ENCODE measurements at places on chromosomes 3 and 15.
A peak's percentile ranks its signal among the peaks of the same experiment; 100 is the strongest.

- DNase-seq: peak; percentile 66
Measured at GRCh38 chr3:102195198-102195948, 239.4 kb upstream of the ZPLD1 start.

GRCh38 chr3:140629357-140630137, 48.3 kb upstream of the TRIM42 start:
- DNase-seq: no peak

DNA sequence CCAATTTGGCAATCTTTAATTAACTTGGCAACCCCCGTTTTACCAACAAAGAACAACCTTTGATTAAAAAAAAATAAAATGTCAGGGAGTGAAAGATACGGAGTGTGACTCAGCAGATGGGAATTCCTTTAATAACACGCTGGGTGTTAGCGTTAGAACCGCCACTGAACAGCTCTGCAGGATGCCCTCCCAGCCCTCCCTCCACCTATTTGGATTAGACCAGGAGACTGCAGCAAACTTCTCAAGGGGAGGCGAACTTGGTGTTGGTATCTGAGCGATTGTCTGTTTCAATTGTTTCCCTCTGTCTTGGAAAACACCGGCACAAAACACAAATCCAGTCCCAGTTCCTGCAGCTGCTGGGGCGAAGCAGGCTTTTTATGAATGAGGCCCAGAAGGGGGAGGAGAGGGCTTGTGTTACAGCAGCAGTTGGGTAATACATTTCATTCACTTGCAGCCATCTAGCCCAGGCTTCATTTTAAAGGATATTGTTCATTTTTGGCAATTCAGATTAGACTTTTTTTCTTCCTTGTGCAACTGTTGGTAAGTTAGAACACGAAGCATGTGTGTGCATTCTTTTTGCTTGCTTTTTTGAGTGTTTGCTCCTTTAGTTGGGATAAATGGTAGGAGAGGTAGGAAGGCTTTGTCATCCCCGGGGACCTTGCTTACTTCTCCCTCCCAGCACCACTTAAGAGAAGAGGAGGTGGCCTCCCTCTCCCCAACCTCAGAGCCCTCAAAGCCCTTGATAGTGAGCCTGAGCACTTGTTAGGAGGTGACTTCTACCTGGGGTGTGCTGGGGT, 152.3 kb downstream of the IGF1R start:
- DNase-seq: peak; percentile 27

DNA sequence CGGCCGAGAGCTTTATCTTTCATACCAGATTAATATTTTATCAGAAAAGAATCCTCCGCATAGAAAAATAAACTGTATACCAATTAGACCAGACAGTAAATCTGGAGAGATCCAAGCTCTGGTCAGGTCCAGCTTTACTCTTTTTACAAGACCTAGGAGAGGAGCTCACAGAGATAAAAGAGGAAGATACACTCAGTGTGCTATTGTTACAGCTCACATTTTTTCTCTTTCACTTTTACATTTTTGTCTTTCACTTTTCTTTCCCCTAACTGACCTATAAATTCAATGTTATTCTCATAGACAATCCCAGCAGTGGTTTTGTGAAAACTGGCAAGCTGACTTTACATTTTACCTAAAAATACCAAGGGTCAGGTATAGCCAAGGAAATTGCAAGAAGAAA, 55.8 kb downstream of the GUCA1C start:
- no peak for DNase-seq

DNA sequence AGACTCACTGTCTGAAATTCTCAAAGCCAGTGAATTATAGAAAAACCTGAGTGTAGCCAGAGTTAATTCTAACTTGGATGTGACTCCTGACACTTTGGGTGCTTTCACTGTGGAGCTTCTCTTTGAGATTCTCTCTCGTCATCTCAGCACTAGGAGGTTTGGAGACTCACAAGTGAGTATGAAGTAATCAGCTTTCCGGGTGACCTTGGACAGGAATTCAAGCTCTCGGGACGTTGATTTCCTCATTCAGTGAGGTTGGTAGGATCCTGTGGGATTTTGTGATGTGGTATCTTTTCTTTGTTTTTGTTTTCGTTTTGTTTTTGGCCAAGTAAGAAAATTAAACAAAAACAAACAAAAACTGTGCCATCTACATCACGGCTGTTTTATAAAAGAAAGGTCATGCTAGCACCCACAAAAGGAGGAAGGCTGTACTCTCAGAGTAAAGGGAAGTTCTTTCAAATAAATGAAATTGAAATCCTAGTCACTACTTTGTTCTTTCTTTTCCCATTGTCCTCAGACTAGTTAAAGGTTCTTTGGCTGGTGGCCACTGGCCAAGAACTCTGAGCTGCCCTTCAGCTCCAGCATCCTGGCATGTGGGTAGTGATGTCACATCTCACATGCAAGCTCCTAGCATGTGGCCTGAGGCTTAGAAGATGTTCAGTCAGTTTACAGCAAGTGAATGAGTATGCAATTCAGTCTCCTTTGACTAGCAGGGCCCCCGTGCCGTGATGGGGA, 263.3 kb upstream of the TPM1 start:
- no peak for DNase-seq

DNA sequence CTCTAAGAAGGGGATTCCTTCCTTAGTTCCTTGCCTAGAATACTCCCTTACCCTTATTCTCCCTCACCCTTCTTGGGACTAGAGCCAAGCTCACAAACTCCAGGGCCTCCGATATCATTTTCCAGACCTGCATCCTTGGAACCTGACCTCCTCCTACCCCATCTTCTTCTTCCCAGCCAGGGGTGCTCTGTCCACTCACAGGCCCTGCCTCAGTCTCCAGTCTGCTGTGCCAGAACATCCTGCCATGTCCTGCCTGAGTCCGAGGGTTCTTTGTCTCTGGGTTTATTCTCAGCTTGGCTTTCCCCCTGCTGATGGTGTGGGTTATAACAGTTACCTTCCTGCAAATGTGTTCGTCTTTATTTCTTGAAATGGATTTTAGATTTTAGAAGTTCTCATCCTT, 59.9 kb upstream of the MCF2L2 start:
- DNase-seq: no peak

DNA sequence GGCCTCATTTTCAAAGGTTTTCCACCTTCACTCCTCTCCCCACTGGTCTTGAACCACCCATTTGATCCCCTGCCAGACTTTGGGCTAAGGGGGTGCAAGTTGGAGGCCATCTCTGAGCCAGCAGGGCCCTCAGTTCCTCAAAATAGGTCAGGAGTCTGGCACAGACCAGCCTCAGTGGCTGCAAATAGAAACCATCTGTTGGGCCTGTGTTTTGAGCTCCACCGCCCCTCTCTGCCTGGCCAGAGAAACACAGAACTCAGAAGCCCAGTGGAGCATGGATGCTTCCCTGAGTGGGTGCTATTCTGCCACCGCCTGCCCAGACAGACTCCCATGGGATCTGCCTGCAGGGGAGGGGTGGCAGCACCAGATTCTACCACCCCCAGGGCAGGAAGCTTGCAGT, 56.3 kb downstream of the CORO2B start:
- DNase-seq: no peak

- no peak for DNase-seq
Measured at GRCh38 chr15:52462806-52463360, 65.8 kb downstream of the MYO5A start.

- no peak for DNase-seq
Measured at GRCh38 chr3:173644086-173645082, 246.8 kb downstream of the NLGN1 start.

DNA sequence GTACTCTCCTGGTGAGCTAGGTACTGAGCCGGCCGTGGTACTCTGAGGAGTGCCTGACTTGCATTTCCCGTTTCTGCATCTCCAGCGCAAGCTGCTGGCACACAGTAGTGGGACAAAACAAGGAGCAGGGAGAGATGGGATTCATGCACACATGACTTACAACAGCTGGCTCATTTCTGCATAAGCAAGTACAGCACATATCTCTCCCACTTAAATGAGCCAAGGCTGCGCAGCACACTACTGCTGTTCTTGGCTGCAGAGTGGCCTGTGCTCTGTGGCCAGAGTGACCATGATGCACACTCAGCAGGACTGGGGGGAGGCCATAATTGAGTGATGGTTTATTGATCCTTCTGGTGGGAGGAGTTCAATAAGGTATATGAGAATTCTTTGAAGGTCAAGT, 59.2 kb upstream of the ABHD17C start:
- no peak for DNase-seq

DNA sequence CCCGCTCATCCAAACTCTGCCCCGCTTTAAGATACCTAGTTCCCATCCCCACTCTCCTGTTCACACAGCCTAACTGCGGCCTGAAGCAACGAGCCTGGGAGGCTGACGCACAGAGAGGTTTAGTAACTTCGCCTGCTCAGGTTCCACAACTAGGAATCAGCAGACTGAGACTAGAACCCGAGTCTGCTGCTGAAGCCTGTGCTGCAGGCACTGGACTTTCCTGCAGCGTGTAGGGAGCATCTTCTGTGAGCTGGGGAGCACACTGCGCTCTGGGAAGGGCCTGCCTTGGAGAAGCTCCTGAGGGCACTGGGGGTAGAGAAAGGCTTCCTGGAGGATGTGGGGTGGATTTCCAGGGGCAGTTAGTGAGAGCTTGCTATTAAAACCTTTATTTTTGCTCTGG, 4.8 kb upstream of the MAP6D1 start:
- DNase-seq: no peak

DNA sequence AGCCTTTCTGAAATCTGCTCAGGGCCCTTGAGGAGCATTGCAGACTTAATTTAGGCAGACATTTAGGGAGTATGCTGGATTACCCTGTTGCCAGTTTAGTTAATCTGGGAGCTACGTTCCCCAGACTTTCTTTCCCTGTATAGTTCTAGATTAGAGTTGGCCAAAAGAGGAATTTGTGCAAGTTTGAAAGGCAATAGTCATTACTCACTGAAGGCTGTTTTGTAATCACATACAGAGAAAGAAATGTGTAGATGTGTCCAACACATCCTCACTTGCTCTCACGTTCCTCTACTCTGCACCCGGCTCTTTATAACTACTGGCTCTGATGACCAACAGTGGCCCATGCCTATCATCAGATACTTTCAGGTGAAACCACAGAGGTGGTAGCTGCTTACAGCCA, 24.2 kb downstream of the MASP1 start:
- DNase-seq: no peak

- DNase-seq: no peak
Measured at GRCh38 chr15:101611580-101612299, 40.4 kb downstream of the TM2D3 start.

GRCh38 chr3:53729618-53730017, 116.6 kb downstream of the CHDH start:
- DNase-seq: no peak

- DNase-seq: no peak
Measured at GRCh38 chr15:72389231-72389630, 8.9 kb upstream of the TMEM202 start.

DNA sequence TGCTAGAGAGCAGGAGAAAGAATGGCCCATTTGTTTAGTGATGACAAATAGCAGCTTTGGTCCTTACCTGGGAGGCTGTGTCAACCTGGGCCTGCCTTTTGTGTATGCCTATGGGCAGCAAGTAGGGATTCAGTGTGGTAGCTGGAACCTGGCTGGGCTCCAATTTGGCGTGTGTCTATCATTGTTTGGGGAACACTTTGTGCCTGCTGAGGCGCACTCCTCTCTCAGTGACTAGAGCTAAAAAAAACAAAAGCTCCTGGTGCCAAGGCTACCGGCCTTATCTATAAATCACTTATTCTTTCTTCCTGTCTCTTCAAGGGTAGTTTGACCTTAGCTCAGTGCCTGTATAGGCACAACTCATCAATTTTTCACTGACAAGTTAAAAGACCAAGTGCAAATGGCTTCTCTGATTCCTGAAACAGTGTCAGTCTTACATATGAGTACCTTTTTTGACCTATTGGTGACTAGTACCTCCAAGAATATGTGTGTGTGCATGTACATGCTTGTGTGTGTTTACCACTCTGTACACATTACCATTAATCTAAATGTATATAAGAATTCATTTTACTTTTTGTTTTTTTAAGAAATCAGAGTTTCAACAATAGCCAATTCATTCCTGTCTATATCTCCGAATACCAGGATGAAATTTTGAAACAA, 54.6 kb downstream of the GMNC start:
- peak; percentile 94 for DNase-seq

DNA sequence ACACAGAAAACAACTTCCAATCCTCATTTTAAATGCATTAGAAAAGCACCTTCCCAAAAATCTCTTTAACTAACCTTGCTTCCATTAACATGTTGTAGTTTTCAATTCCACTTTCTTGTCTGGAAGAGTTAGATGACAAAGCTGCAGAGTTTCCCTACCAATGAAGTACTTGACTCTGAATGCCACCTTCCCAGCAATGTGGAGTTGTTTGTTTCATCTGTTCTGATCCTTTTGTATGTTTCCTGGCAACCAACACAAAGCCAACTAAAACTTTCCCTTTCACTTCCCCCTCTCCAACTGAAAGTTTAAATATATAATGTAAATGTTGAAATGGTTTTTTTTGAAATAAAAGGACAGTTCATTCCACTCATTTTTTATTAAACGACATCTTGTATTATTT, at the start of gene WDR49:
Gene WDR49, minus strand, starts transcription at position 183 of the 400 bp plus-strand sequence. CDS start 517 bp downstream, outside the sequence.
- DNase-seq: peak; percentile 72

DNA sequence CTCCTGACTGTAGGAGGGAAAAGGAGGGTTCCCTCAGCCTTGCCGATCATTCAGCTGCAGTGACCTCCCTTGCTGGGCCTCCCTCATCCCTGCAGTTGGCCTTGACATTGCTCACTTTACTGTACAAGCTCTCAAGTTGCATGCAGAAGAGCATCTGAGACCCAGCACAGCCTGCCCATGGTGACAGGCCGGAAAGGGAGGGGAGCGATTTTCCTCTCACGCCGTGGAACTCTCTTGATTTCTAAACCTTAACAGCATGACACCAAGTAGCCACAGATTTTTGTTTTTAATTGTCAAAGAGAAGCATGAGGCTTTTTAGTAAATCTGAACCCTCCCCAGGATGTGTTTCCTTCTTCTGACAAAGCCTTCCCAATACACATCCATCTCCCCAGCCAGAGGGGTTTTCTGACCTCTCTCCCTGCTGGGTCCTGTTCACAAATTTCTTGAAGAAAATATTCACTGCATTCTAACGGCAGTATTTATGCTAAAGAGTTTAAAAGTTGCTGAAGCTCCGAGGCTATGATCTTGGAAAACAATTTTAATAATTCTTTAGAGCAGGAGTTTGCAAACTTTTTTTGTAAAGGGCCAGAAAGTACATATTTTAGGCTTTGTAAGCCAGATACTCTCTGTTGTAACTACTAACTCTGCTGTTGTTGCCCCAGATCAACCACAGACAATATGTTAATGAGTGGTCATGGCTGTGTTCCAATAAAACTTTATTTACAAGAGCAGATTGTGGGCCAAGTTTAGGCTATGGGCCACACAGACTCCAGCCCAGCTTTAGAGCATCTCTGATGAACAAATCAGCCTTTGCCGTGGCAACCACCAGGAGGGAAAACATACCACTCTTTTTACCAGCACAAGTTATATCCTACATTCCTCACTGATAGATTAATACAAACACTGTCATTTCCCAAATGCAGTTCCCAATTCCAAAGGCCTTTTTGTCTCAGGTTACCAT, 34.8 kb downstream of the LMCD1 start:
- DNase-seq: no peak

GRCh38 chr3:183129243-183129642, 29.9 kb upstream of the MCCC1 start:
- no peak for DNase-seq

- DNase-seq: no peak
Measured at GRCh38 chr3:149195221-149195620, 26.4 kb downstream of the CP start.
